ENCODE measurements at places on chromosomes 3 and 15. TPM values are rescaled to one million over a fixed set of nuclear protein-coding genes. Genes with fewer than 3 reads are reported as not detected.

DNA sequence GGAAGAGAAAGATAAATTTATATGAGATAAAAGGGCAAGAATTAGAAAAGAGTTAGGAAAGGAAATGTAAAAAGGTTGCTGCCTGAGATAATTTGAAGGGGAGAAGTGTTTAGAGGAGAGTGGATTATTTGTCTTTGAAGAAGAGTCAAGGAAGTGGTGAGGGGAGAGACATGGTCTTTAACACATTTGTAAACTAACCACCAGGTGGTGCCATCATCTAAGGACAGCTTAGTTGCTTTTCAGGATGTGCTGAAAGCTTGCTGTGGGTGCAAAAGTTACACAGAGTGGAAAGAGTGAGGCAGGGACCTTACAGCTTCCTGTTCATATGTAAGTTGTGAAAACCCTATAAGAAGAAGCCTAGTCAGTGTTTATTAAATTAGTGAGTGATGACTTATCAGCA, 114.1 kb upstream of the DNAJC19 start:
- peak; percentile 10 for DNase-seq

- no peak for DNase-seq
These were observed 105.6 kb downstream of the LPP start for GRCh38 chr3:188259596-188259995.

Gene SPINK8
- not detected for total RNA-seq

DNA sequence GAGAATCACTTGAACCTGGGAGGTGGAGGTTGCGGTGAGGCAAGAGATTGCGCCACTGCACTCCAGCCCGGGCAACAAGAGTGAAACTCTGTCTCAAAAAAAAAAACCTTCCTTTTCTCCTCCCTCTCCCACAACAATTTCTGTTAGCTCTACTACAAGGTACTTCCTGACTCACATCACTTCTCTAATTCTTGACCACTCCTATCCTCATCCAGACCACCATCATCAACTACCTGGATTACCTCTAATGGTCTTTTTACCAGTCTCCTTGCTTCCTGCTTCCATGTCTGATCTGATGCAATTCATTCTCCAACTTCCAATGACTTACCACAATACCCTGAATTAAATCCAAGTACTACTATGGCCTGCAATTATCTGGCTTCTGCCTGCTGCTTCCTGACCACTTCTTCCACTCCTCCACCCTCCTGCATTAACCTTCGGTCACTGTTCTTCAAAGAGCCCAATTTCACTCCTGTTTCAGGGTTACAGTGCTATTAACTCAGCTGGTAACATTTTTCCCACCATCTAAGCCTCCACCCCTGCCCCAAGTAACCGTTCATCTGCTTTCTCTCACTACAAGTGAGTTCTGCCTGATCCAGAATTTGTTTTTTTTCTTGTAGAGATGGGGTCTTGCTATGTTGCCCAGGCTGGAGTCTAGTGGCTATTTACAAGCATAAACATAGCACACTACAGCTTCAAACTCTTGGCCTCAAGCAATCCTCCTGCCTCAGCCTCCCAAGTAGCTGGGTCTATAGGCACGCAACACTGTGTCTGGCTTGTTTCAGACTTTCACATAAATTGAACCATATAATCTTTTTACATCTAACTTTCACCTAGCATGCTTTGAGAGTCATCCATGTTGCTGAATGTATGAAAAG, 27.8 kb downstream of the DCAF1 start:
- DNase-seq = no peak

DNA sequence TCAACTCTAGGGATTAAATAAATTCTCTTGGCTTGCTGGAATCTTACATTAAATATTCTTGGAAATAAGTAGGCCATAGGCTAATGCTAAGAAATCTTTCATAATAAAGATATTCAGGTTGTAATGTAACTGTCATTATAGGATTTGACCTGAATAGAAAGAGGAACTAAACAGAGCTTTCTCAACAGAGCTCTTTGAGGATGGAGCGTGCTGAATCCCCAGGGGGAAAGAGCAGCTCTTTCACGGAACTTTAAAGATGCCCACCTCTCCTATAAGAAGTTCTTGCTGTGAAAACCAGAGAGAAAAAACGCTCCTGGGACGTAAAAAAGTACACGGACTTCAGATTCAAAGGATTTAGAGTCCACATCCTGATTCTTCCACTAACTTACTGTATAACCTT, 77.9 kb downstream of the NTRK3 start:
- DNase-seq = no peak

GRCh38 chr3:152505926-152506325, 237.2 kb downstream of the MBNL1 start:
- DNase-seq = peak; percentile 71

Gene ATP13A5
- not detected for total RNA-seq

DNA sequence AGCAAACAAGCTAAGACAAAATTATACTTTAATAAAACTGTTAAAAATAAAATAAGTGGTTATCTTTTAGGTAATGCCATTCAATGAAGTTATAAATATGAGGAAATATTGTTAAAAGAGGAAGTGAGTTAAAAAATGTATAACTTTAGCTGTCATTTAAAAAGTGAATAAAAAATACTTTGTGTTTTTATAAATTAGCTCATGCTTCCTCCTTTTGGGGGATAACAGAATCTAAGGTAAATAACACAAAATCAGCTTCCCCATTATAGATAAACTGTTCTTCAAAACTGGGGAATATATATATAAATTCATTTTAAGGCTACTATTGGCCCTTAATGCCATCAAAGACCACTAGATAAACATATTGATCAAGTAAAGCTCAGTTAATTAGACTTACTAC, 113.7 kb upstream of the AADACL2 start:
- no peak for DNase-seq

- DNase-seq = peak; percentile 3
These were observed 75.9 kb downstream of the SCN5A start for GRCh38 chr3:38573556-38573955.

Gene SERF2
- total RNA-seq = 817 TPM

DNA sequence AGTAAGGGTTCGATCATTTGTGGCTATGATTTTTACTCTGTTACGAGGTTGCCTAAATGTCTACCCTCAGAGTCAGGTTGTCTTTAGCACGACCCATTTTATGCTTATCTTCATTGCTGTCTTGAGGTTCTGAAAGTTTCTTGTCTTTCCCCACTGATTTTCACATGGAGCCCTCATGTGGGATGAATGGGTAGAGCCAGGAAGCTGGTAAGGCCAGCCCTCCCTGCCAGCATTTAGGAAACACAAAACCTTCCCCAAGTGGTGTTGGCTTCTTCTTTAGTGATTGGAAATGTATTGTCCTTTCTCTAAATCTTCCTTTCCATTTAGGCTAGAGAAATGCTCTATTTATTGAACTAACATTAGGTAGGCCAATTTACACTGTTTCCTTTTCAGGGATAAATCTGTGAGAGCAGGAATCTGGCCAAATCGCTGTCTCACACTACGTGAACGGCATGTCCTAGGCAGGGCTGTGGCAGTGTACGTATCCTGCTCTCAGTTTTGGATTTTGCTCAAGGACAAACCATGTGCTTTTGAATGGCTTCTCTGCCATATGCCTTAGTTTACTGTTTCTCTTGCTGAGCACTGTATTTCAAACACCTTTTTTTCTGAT, 43.7 kb downstream of the MYZAP start:
- no peak for DNase-seq

Gene LOXL1
- total RNA-seq = 3.3 TPM

DNA sequence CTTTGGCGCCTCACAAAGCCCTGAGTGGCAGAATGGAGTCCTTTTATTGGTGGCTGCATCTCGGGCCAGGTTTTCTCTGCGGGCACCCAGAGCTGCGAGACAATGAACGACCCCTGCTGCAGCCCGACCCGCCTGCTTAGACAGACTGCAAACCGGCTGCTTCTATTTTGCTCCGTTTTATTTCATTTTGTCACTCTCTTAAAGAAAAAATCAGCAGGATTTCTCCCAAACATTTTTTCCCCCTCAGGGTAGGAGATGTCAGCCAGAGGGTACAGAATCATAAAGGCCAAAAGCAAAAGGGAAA, 64.8 kb downstream of the OXNAD1 start:
- no peak for DNase-seq

GRCh38 chr3:28347374-28348264, 902 bp upstream of the ZCWPW2 start:
- DNase-seq = no peak

DNA sequence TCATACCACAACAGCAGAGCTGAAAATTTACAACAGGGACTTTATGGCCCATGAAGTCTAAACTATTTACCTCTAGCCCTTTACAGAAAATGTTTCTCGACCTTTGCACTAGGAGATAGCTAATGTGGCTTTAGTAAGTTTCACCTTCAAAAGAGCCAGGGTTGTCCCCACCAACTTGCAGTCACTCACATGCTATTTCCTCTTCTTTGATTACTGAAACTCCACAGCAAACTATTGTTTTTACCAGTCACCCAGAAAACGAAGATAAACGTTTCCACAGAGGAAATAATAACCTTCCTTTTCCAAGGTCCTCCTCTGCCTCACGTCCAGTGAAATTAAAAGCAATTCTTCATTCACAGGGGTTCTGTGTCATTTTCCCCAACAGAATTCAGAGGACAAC, 48.2 kb downstream of the WWTR1 start:
- DNase-seq = no peak

Gene GLDN
- not detected for total RNA-seq

Gene PRR20G
- total RNA-seq = not detected

DNA sequence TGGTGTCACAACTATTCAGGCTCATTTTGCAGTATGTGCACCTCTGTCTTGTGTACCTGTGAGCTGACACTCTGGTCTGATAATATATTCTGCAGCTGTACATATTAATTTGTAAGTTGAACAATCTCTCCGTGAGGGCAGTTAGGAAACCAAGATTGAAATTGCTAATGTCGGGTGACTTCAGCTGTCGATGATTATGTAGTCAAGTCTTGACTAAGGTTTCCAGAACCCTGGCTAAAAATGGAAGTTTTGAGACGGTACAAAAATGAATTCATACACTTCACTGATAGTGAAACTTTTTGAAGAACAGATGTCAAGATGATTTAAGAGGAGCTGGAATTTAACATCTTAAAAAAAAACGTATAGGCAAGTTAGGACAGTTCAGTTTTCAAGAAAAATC, 196.8 kb upstream of the ICE2 start:
- no peak for DNase-seq

Measured in activated CD4-positive, alpha-beta memory T cell treated with anti-CD3 and anti-CD28 coated beads for 36 hours (primary cell).